ENCODE measurements at places on chromosomes 2 and 18. TPM values are rescaled to one million over a fixed set of nuclear protein-coding genes. Genes with fewer than 3 reads are reported as not detected.

The IL18R1 gene
- 11.0 TPM for total RNA-seq

The CTLA4 gene
- total RNA-seq: 11.9 TPM

DNA sequence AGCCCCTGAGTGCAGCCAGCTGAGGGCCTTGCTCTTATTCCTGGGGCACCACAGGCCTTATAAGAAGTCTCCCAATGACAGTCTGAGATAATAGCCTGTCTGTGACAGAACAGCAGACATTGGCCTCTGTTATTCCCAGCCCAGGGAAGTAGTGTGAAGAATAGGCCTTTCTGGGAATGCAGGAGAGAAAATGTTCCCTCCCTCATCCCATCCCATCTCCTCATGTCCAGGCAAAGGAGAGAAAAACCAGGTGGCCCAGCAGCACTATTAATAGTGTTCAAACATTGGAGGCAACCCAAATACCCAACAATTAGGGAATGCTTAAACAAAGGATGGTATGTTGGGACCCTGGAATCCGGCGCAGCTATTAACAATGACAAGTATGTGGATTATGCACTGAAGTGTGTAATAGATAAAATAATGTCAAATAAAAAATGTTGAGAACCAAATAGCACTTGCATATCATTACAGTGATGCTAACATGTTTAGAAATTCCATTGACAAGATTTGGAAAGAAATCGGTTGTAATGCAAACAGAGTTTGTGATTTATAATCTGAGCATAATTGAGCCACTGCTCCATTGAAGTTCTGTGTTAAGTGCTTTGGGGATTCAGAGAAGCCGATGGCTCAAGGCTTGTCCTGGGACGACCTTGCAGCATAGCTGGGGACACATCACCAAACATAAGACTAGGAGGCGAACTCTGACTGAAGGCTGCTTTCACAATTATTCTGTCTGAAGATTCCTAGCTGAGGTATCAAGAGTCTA, 69.3 kb downstream of the LBH start:
- DNase-seq: no peak

DNA sequence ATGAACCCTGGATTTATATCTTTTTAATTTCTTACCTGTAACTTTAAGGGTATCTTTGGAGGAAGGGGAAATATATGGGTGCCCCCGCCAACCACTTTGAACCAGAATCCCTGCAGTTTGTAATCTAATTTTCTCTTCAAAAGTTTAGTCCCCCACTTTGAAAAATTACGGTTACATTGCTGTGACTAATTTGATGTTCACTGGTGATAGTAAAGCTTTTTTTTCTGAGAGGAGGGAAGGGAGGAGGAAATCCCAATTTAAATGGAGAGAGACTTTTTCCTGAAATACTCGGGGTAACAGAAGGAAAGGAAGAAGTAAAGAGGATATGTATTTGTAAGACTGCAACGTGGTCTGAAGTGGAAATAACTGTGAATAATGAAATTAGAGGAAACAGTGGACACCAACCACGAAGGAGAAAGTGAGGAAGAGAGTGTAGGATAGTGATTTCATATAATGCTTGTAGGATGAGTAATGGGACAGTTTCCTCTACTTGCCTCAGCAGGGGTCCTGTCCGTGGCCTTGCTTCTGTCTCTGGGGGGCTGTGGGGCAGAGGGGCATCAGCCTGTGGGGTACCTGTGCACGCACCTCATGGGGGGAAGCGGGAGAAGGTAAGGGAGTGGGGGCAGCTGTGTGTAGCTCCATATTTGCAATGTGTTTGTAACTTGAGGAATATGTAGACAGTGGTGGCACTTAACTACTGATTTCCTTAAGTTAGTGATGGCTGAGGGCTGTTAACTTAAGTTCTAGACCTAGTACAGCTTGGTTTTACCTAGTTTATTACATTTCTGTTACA, 161.1 kb downstream of the LTBP1 start:
- no peak for DNase-seq

DNA sequence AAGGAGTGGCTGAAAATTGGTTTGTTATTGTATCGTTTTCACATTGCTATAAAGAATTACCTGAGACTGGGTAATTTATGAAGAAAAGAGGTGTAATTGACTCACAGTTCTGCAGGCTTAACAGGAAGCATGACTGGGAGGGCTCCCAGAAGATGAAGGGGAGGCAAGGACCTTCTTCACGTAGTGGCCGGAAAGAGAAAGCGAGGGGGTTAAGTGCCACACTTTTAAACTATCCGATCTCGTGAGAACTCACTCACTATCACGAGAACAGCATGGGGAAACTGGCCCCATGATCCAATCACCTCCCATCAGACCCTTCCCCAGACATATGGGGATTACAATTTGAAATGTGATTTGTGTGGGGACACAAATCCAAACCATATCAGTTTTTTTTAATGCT, 81.6 kb downstream of the FBXO15 start:
- DNase-seq: no peak

DNA sequence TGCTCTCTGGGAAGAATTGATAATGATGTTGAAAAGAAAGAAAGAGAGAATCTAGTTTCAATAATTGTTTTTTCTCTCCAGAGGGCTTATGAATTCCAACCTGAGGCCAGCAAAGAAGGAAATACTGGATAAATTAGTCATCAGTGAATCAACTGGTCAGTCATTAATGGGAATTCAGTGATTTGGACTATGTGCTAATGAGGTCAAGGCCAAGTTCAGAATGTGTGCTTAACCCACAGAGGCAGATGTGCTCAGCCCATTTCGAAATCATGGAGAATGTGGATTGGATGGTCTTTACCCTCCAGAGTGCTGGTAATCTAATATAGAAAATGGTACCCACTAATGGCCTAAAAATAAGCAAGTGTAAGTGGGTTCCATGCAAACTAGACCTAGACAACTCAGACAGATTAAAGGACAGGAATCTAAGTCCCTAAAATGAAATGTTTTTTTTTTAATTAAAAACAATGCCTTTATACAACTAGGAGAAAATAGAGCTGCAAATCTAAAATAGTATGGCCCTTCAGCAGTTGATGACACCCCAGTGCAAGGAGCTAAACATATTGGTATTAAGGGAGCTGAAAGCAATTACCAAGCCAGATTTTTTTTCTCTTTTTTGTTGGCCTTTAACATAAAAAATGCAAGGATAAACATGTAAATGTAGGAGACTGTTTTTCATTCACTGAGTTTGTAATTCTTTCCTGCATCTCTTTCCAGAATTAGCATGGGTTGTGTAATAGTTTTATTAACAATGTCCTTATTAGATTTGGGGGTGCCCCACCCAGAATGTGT, 296.9 kb downstream of the SATB2 start:
- DNase-seq: no peak

GRCh38 chr18:7524786-7525185, 42.3 kb upstream of the PTPRM start:
- no peak for DNase-seq

GRCh38 chr2:180010701-180011100, 3.6 kb upstream of the CWC22 start:
- DNase-seq: no peak

All from T-cell (primary cell).